Fibroblast of skin of back (primary cell): ENCODE measurements at places on chromosomes 16 and 17.

DNA sequence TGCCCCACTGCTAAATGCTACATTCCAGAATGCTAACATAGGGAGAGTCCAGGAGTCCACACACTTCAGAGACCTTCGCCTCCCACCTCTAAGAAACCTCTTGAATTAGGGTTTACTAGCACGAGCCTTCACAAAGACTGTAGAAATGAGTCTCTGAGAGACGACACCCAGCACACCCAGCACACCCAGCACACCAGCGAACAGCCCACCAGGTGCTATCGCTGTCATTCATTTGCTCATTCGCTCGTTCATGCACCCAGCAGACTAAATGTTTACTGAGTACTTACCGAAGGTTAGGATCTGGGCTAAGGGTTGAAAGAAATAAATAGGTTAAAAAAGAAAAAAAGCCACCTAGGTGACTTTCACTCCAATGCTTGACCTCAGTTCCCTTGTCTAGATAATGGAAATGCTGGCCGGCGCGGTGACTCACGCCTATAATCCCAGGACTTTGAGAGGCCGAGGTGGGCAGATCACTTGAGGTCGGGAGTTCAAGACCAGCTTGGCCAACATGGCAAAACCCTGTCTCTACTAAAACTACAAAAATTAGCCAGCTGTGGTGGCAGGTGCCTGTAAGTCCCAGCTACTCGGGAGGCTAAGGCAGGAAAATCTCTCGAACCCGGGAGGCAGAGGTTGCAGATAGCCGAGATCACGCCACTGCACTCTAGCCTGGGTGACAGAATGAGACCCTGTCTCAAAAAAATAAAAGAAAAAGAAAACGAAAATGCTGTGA, 100.8 kb downstream of the ADCY9 start:
- DNase-seq: no peak

DNA sequence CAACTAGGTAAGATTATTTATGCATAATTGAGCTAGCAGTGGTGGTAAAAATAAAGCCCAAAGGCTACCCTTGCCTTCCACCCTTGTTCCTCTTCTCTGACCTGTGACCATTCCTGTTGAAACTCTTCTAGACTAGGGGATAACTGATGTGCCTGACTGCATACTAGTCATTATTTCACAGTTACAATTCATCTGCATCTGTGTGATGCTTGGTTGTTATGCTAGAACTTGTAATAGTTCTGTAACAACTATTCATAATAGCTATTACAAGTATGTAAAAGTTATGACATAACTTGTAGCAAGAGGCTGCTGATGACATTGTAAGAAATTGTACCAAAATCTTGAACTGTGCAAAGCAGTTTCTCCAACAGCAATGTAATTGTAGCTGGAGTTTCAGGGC, 2.4 kb upstream of the VAC14 start:
- no peak for DNase-seq

GRCh38 chr17:1907909-1908698, 78.3 kb downstream of the RPA1 start:
- DNase-seq: peak; percentile 20

DNA sequence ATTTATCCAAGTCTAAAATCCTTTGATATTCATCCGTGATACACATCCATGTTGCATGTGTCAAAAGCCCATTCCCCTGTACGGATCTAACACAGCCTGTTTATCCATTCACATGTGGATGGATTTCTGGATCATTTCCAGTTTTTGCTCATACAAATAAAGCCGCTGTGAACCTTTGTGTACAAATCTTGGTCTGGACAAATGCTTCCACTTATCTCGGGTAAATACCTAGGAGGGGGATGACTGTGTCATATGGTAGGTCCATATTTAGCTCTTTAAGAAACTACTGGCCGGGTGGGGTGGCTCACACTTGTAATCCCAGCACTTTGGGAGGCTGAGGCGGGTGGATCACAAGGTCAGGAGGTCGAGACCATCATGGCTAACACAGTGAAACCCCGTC, 6.3 kb upstream of the TBCD start:
- DNase-seq: no peak

DNA sequence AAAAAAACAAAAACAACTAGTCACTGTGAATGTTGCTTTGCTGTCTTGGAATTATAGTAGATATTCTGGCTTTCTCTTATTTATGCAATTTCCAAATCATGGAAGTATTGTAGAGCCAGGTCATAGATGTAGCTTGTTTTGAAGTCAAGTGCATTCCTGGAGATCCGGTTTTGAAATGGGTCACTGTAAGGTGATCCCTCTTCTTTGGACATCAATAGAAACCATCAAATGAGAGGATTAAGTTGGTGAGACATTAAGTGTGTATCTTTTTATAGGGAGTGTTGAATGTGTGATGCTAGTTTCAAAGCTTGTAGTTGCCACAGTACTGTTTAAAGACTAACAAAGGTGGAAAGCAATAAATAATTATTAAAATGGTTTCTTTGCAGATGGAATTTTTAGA, 4.5 kb downstream of the PRKAR1A start:
- DNase-seq: no peak
